ENCODE measurements at places on chromosomes 5 and 9.

GRCh38 chr5:119275601-119276173 lies 80.1 kb upstream of the TNFAIP8 start:
- no peak for DNase-seq

GRCh38 chr5:170289764-170290163 lies 7.8 kb downstream of the LCP2 start:
- no peak for DNase-seq

- DNase-seq = no peak
Observed at GRCh38 chr5:176959051-176959450, 47.5 kb downstream of the UIMC1 start.

GRCh38 chr5:44497606-44498005 lies 108.4 kb upstream of the FGF10 start:
- DNase-seq = no peak

- peak; percentile 92 for DNase-seq
Observed at GRCh38 chr5:178126556-178126955, 4.3 kb upstream of the RMND5B start.

DNA sequence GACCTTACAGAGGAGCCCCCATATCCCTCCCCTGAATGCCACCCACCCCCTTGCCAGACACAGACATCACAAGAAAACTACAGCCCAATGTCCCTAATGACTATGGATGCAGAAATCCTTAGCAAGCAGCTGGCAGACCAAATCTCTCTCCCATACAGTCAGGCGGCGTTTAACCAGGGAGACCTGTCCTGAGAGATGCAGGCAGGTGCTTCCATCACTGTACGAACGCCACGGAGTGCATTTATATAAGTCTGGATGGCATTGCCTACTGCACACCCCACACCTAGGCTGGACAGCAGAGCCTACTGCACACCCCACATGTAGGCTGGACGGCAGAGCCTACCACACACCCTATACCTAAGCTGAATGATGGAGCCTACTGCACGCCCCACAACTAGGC lies 34.4 kb upstream of the SARDH start:
- no peak for DNase-seq

DNA sequence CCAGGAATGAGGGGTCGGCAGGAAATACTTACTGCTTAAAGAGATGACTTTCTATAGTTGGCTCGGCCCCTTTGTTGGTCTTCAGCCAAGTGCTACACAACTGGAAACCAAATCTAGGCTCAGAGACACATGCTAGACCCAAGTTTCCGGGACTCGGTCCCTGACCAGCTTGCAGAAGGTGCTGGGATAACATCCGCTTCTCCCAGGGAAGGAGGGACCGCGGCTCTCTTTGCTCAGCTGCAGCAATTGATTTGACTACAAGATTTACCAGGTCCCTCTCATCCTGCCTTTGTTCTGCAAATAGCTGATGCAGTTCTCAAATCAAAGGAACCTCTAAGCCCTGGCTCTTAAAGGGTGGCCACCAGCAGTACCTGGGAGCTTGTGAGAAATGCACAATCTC lies 314.7 kb downstream of the MLLT3 start:
- DNase-seq = peak; percentile 63

DNA sequence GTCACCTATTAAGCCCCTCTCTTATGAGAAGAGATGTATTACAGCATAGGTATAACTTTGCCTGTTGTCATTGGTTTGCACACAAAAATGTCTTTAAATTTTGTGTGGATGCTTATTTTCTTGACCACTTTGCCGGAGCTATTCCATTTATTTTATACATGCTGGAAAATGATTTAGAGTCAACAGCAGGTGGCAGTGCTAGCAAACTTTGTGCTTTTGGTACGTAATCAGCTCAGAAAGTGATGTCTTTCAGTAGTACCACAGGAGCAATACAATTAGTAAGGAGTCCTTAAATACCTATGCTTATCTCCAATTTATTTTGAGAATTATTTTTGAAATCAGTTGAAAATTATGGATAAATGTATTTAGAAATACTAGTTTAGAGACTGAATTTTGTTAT lies 19.8 kb upstream of the NUDT12 start:
- peak; percentile 35 for DNase-seq

DNA sequence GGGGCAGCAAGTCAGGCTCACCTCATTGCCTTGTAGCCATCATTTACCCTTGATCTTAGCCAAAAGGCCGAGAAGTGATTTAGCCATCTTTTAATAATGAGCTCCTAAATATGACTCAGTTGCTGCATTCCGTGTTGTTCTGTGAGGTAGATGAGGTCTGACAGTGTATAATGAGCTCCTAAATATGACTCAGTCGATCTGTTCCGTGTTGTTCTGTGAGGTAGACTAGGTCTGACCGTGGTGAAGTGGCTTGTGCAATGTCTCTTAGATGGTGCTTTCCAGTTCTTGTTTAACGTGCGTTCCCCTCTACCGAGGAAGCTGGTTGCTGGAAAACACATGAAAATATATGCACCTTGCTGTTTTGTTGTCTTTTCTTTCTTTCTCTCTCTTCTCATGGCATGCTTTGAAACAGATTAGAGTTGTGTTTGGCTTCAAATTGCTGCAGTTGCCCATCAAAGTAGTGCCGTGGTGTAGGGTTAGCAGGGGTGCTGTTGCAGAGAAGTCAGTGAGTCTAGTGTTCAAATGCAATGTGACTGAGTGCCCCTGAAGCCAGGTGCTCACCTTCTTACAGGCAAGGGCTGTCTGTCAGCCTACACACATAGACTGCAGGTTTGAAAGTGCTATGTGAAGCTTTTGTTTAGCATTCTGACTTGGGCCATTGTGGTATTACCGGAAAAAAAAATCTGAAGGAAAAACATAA lies 118.6 kb downstream of the KDM4C start:
- DNase-seq = no peak

- no peak for DNase-seq
Observed at GRCh38 chr9:121268598-121268850, 562 bp downstream of the GSN start.

DNA sequence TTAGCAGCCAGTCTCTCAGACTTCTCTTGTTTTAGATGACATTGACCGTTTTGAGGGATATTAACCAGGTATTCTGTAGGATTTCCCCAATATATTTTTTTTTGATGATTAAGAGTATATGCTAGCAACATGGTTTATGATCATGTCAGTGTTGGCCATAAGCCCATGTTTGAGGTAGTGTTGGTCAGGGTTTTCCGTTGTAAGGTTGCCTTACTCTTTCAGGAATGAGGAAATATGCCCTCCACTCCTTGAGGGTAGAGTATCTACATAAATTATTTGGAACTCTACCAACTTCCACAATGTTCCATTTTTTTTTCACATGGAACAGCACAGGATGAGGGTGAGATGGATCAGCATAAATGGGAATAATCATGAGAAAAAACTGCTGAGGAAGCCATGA lies 188.4 kb upstream of the PRDM9 start:
- DNase-seq = no peak

GRCh38 chr5:76662521-76662920 lies 39.3 kb upstream of the F2RL2 start:
- DNase-seq = no peak

- DNase-seq = no peak
Observed at GRCh38 chr5:143716881-143717280, 95.1 kb upstream of the HMHB1 start.

- no peak for DNase-seq
Observed at GRCh38 chr9:10235376-10235775, 377.4 kb downstream of the PTPRD start.

DNA sequence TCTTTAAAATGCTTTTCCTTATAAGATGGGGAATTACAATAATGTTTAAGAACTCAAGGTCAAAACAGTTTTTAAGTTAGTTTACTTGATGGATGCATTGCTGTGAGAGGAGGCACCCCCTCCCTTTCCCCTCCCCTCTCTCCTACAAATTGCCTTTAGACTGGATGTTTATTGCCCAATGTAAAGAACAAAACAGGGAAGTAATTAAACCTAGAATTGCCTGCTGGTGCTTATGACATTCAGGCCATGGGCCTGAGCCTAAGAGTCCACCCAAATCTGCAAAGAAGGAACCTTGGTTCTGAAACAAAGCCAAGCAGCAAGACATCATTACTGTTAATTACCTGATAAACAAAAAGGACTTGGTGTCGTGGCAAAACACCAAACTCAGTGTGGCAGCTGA lies 630.3 kb downstream of the ISL1 start:
- no peak for DNase-seq

DNA sequence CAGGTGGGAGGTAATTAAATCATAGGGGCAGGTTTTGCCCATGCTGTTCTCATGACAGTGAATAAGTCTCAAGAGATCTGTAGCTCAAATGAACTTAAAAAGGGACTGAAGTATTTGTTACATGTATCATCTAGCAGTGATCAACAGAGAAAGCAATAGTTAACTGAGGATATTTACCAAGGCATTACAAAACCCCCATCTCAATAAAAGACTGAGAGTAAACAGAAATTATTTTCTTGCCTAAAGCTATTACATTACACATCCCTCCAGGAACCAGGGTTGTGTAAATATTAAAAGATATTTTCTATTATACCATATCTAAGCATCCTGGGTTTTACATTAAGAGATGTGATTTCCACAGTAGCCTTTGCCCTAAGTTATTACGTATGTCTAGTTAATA lies 169.9 kb downstream of the CTNND2 start:
- no peak for DNase-seq

DNA sequence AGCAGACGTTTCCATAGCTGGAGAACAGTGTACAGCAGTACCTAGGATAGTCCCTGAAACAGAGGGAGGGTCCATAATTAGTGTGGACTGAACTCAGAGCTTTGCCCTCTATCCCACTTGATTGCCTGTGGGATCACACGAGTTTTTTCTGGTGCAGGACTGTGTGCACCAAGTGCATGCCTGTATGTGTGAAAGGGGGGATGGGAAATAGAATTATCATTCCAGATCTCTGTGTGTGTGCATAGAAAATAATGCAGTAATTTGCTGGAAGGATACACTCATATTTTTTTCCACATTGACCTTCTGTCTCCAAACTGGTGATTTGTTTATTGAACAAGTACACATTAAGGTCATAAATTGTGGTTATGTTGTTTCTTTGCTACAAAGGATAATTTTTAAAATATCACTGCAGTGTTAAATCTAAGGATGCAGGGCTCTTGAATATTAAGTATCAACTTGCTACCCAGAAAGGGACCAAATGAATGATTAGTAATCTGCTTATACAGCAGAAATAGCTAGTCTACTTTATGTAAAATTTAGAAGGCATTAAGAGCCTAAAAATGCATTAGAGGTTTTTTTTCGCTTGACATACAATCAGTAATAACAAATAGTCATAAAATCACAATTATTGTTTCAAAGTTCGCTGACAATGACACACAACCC lies 292.9 kb downstream of the CDH18 start:
- no peak for DNase-seq

GRCh38 chr5:171980792-171981191 lies 25.6 kb downstream of the FBXW11 start:
- peak; percentile 55 for DNase-seq

- no peak for DNase-seq
Observed at GRCh38 chr9:35658968-35659220, 802 bp downstream of the CCDC107 start.

GRCh38 chr9:69645488-69645887 lies 26.7 kb downstream of the APBA1 start:
- peak; percentile 49 for DNase-seq

- peak; percentile 44 for DNase-seq
Observed at GRCh38 chr9:91949392-91949945, 559 bp downstream of the ROR2 start.

- DNase-seq = no peak
Observed at GRCh38 chr5:168992016-168992415, 308.9 kb downstream of the SLIT3 start.

DNA sequence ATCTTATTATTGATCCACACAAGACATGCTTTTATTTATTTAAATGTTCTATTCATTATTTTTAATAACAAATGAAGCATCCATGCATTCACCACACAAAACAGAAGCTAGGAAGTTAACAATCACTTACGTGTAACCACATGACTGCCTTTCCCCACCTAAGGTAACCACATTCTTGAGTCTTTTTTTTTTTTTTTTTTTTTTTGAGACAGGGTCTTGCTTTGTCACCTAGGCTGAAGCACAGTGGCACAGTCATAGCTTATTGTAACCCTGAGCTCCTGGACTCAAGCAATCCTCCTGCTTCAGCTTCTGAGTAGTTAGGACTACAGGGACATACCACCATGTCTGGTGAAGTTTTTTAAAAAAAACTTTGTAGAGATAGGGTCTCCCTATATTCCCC lies 133.0 kb downstream of the DOCK2 start:
- no peak for DNase-seq

- no peak for DNase-seq
Observed at GRCh38 chr5:53071738-53072137, 37.8 kb downstream of the MOCS2 start.

DNA sequence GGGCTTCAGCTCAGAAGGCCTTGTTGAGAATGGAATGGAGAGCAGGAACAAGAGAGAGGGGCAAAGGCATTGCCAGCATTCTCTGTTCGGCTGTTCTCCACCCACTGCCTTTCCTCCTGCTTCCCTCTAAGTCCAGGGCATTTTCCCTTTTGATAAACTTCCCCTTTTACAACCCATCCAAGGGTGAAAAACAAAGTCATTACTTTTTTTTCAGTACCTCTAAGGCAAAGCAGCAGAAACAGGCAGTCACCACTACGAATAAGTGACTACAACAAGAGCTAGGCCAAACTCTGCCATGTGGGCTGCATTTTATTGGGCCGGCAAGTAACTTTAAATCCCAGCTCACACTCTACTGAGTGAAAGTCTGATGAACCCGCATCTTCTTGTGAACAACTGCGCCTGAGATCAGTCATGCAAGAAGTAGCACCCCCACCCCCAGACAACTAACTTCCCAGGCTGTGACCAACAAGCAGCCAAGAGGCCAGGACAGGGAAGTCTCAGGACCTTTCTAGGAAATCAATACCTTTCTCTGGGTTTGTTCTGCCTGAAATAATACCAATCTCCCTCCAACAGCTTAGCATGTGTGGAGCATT lies 13.1 kb downstream of the IL7R start:
- no peak for DNase-seq

DNA sequence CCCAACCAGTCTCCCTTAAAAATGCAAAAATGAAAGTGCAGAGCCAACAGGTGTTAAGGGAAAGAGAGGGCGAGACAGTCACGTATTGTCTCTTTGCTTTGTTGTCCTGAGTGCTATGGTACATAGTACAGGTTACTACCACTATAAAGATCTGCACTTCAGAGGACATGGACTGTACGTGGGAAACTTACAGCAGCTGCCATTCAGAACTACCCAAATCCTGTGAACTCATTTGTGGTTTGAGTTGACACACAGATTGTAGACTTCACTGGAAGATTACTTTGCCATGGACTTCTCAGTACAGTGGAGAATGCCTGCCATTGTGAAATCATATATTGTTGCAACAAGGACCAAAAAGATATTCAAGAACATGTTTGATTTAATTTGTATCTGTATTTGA lies 34.8 kb downstream of the FBXO38 start:
- no peak for DNase-seq

GRCh38 chr9:106532306-106533015 lies 330.5 kb upstream of the ZNF462 start:
- DNase-seq = peak; percentile 43
